ENCODE measurements at places on chromosomes 11 and 22.

- no peak for DNase-seq
These were observed 891.5 kb downstream of the TBC1D22A start for GRCh38 chr22:47653921-47654320.

GRCh38 chr11:29534836-29535235, 482.0 kb downstream of the KCNA4 start:
- DNase-seq: peak; percentile 13

DNA sequence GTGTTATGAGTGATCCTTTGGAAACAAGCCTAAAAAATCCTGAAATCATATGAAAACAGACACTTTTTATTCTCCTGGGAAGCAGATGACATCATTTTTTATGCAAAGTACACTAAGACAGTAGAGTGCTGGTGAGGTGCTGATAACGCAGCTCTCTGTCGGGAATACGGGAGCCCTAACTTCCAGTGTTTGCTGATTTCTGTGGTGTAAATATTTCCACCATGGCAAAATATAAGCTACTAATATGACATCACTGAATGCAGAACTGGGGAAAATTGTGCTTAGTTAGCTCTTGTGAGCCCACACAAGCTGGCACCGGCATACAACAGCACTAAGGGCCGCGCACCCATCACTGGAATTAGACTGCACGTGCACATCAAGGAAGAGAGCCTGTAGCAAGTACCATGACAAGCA, 82.6 kb downstream of the FAM76B start:
- no peak for DNase-seq

GRCh38 chr11:76734456-76735420, 48.4 kb upstream of the TSKU start:
- no peak for DNase-seq

DNA sequence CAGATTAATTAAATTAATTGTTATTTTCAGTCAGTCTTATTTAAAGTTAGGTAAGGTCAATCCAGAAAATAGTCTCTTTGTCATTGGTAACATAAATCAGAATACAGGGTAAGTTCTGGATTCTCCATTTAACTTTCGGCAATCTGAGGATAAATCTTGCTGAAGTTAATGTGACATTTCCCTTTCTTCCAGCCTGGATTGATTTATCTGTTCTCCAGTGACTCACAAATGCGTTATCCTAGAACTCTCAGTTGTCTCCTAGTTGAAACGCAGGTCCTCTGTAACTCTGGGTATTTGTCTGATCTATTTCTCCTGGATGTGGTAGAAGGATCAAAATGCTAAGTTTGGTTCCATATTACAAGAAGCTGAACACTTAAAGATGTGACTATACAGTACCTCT, 21.0 kb downstream of the OR51E1 start:
- no peak for DNase-seq

DNA sequence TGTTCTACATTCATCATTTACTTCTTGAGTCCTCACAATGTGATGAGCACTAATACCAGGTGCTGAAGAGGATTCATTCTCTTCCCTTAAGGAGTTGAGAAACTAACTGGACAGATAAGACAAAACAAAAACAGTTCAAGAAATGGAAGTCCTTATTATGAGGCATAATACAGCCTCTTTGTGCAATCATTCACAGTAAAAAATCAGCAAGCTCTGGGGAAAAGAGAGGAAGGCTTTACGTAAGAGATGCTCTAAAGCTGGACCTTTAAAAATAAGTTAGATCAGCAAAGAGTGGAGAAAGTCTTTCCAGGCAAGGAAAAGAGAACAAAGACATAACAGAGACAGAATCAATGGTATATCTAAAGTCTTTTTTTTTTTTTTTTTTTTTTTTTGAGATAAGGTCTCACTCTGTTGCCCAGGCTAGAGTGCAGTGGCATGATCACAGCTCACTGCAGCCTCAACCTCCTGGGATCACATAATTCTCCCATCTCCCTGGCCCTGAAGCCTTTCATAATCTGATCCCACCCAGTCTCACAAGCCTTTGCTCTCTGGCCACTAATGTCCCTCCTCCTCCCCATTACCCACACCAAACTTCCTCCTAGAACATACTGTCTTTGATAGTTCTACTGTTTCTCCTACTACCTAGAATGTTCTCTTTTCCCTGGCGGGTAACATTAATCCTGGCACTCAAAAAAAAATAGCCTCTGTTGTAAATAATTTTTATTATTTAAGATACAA, 40.9 kb downstream of the MRTFA start:
- DNase-seq: no peak

DNA sequence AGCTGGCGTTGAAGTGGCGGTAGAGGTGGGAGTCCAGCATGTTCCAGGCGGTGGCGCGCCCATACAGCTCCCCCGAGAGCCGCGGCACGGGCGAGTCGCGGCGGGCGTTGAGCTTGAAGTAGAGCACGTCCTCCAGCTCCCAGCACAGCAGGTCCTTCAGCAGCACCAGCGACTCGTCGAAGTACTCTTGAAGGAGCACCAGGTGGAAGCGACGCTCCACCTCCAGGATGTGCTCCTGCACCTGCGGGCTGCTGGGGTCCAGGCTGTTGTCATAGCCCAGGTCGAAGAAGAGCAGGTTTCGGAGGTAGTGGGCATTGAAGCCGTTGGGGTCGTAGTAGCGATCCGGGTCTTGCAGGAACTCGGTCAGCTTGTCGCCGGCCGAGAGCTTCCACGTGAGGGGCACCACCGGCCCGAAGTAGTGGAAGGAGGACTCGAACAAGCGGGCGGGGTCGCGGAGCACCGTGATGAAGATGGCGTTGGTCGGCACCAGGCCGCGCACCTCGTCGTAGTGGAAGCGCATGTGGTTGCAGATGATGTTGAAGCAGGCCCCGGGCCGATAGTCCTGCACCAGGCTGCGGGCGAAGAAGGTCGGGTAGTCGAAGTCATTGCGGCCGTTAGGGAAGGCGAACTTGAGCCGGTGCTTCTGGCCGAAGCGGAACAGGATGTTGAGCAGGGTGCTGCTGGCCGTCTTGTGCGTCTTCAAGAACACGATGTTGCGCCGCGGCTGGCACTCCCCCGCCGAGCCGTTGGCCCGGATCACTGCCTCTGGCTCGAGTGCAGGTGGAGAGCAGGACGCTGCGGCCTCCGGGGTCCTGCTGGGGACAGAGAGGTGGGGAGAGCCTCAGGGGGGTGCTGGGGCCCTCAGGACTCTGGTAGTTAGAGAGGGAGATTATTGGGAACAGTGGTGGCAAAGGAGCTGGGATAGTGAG, 9.0 kb upstream of the SEC14L6 start:
- DNase-seq: no peak

GRCh38 chr11:31259797-31260196, 109.7 kb downstream of the DCDC1 start:
- no peak for DNase-seq

DNA sequence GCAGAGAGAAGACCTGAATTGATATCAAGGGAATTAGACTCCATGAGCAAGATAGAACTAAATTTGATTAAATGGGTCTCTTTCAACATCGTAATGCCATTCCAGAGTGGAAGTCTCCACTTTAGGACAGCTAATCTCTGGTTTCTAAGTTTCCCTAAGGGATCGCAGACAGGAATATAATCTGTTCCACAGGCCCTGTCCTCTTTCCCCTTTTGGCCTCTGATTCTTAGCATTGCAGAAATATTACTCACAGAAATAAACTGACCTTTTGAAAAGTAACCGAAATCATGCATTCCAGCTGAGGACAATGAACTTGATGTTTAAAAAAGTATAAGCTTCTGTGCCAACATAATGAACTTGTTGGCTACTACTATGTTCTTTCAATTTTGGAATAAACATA, 227.8 kb downstream of the ETS1 start:
- DNase-seq: peak; percentile 41

- peak; percentile 8 for DNase-seq
These were observed 158.6 kb upstream of the BDNF start for GRCh38 chr11:27858866-27859265.
